ENCODE measurements at places on chromosomes 2 and 18.

DNA sequence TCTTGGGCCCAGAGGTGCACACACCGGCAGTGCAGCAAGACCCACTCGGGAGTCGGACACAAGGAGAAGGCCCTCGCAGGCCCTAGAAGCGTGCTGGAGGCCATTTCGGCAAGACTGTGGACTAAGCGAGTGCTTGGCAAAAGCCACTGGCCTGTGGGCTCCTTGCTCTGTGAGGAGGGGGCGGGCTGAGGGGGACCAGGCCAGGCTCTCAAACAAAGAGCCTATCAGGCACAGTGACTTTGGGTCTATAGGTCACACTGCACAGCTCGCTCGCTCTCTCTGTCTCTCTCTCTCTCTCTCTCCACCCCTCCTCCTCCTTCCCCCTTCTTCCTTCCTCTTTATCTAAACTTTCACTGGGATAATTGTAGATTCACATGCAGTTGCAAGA lies 23.6 kb upstream of the ZCCHC2 start:
- no peak for DNase-seq

- DNase-seq = no peak
Observed at GRCh38 chr2:186327251-186327868, 158.7 kb upstream of the ZC3H15 start.

- no peak for DNase-seq
Observed at GRCh38 chr2:127535918-127536317, 435 bp downstream of the MYO7B start.

GRCh38 chr2:129777762-129778583 lies 201.5 kb upstream of the RAB6C start:
- no peak for DNase-seq

DNA sequence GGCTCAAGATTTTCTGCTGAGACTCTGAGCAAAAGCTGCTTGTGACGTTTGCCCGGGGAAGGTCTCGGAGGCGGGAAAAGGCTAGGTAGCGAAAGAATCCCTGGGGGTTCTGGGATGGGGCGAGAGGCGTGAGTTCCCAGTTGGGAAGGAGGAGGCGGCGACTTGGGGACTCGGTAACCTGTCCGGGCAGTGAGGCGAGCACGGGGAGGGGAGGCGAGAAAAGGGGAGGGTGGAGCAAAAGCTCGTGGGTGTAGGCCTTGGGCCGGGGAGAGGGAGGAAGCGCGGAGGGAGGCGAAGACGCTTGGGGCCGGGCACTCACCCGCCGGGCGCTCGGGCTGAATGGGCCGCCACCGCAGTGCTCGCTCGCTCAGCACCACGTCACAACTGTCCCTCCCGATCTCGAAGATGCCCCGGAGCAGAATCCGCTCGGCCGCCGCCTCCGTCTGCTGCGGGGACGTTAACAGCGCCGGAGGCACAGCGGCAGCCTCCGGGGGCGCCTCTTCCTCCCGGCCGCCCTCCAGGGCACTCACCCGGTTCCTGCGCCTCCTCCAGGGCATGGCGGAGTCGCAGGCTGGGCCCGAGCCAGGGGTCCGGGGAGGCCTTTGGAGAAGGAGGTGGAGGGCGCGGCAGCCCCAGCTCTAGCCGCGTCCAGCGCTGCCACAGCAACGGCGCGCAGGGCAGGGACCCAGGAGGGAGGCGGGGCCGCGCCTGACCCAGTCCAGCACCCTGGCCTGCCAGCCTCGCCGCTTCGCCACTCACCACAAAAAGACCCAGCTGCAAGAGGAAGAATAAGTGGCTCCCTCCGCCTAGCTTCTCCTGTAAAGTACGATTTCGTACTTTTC lies at the start of gene CERKL:
TSS of gene CERKL (minus strand) at position 656 of the 842 bp plus-strand sequence. CDS start at position 557, 99 bp downstream.
- no peak for DNase-seq
